MV-4-11 (cell line): ENCODE measurements at places on chromosomes 13 and 19.

GRCh38 chr13:36414461-36414860, 17.8 kb upstream of the CCNA1 start:
- peak; percentile 93 for DNase-seq

- DNase-seq = no peak
Measured at GRCh38 chr19:29503785-29504184, 22.0 kb upstream of the VSTM2B start.

DNA sequence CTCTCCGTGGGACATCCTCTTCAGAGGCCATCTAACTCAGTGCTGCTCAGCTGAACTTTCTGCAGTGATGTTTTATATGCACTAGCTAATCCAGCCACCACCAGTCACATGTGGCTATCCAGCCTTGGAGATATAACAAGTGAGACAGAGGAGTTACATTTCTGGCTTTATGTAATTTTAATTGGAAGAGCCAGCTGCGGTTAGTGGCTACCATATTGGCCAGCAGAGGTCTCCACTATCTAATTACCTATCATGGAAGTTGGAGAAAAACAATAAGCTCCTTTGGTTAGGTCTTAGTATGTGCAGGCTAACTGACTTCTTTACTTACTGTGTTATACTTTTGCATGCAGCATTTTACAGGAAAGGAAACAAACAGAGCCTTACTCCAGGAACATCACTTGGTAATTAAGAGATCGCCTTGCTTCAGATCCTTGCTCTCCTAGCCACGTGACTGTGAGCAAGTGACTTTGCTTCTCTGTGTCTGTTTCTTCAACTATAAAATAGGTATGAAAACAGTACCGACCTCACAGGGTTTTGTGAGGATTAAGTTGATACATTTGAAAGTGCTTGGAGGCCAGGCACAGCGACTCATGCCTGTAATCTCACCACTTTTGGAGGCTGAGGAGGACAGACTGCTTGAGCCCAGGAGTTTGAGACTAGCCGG, 1.6 kb upstream of the KLK10 start:
- DNase-seq = peak; percentile 47

- DNase-seq = peak; percentile 88
Measured at GRCh38 chr13:95226932-95227695, 74.1 kb downstream of the ABCC4 start.

DNA sequence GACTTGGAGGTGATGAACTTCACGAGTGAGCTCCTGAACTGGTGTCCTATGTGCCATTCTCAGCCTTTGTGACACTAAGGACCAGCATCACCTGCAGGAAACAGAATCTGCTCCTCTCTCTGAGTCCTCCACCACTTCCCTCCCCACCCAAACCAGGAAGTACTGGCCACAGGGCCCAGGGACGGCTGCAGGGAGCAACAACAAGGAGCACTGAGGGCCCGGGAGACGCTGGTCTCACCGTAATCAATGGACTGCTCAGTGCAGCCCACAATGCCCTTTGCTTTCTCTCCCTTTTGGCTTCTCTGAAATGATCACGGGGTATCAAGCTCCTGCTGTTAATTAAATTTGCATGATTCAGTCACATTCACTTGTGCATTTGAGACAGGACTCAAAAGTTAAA, 18.6 kb downstream of the PEPD start:
- no peak for DNase-seq

DNA sequence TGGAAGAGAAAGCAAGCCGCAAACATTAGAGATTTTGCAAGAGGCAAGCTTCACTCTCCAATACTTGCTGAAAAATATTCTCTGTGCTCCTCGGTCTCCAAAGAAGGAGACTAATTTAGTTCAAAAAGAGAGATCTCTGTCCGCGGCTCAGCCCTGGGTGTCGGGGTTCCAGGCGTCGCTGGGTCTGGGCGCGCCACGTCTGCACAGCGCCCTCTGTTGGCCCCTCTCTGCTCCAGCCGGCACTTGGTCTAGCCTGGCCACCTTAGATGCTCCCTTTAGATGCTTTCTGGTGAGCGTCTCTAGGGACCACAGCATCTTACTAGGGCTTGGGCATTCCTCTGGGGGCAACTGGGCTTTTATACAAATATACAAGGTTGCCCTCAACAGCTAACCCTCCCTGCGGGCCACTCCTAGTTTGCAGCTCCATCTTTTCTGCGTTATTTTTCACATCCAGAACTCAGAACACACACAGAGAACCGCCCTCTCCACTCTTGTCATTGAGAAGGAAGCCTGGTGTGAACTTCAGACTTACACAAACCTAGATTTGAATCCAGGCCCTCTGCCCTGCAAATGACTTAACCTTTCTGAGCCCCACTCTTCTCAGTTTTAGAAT, 78.3 kb downstream of the CYSLTR2 start:
- peak; percentile 44 for DNase-seq

- no peak for DNase-seq
Measured at GRCh38 chr13:74114641-74115040, 19.6 kb downstream of the KLF12 start.

GRCh38 chr13:110983241-110983640, 68.4 kb upstream of the ANKRD10 start:
- DNase-seq = no peak

DNA sequence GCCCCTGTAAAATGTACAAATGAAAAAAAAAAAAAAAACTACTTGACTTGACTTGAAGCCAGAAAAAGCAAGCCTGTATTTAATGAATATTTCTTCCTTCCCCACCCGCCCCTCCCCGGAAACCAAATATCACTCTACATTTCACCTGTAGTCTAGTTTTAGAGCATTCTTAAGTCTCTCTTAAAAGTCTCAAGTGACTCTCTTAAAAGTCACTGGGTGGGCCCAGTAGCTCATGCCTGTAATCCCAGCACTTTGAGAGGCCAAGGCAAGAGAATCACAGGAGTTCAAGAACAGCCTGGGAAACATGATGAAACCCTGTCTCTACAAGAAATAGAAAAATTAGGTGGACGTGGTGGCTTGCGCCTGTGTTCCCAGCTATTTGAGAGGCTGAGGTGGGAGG, 72.0 kb downstream of the TSC22D1 start:
- no peak for DNase-seq
